ENCODE measurements at places on chromosomes 12 and 14. TPM values are rescaled to one million over a fixed set of nuclear protein-coding genes. Genes with fewer than 3 reads are reported as not detected.
A peak's percentile ranks its signal among the peaks of the same experiment; 100 is the strongest.

DNA sequence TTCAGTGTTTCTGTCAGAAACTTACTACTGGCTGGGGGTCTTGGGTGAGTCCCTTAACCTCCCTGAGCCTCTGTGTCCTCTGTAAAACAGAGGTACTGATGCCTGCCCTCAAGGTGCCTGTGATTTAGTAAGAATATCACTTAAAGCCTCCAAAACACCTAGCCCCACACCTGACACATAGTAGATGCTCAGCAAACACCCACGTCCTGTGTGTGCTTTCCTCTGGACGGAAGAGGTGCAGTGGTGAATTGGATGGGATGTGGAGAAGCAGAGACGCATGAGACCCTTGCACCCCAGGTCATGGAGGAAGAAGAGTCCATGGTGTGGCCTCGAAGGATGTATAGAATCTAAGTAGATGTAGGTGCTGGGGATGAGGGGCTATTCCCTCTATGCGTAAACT is 110.6 kb downstream of the LGMN start:
- no peak for DNase-seq

DNA sequence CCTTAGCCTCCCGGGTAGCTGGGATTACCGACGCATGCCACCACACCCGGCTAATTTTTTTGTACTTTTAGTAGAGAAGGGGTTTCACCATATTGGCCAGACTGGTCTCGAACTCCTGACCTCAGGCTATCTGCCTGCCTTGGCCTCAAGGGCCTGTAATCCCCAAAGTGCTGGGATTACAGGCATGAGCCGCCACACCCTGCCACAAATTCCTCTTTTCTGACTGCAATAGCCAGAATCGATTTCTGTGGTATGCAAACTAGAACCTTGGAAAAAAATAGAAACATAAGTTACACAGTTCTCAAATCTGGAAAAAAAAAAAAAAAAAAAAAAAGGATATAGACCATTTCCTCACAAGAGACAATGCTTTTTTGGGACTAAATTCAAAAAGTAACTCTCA is 184.6 kb upstream of the EGLN3 start:
- no peak for DNase-seq

Gene SERPINA10
- polyA plus RNA-seq: not detected

GRCh38 chr12:74441872-74442271 is 95.8 kb upstream of the ATXN7L3B start:
- DNase-seq: no peak

GRCh38 chr12:19205120-19205519 is 75.6 kb downstream of the PLEKHA5 start:
- DNase-seq: no peak

GRCh38 chr14:104445832-104446381 is 133.7 kb upstream of the C14orf180 start:
- no peak for DNase-seq

DNA sequence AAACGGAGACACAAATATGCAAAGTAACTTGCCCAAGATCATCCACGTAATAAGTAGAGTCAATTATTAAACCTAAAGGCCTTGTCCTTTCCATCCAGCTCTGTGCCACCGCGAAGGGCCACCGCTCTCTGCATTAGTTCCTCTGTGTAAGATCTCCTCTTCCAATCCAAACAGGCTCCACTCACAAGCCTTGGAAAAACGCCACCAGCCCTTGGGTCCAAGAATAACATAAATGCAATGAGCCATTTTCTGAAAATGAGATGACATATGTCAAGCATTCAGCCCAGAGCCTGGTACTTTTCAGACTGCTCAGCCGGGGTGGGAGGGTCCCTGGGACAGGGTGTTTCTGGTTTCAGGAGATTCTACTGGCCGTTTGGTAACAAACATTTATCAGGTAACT is 30.0 kb downstream of the DGLUCY start:
- peak; percentile 80 for DNase-seq
